ENCODE measurements at places on chromosomes 4 and X.

- DNase-seq: no peak
These were observed 121.3 kb downstream of the GPR143 start for GRCh38 chrX:9644335-9644734.

DNA sequence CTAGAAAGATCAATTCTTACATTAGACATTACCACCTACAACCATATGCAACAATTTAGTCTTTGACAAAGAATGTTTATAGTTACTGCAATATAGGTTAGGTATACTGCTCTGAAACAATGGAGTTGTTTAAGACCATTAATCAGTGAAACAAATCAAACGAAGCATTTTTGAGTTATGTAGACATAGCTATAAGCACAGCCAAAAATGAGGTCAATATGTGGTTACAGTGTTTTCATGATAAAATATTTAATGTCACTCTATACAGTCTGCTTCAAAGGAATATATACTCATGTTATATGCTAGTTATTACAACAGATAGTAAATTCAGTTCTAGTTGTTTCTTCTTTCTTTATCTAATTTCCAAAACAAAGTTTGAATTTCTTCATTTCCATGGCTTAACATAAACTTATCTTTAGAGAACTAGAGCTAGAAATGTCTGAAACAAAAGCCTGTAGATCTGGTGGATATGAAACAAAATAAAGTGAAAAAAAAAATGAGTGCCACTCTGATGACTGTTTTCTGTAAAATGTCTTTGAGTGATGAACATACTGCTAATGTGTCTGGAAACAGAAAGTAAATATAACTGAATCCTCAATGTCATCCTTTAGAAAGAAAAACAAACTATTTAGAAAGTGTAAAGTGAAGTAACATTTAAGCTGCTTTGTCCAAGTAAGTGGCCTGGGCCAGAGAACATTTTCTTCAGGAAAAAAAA lies 809.0 kb downstream of the FAT4 start:
- DNase-seq: no peak

GRCh38 chr4:69044247-69044646 lies 52.0 kb upstream of the UGT2B7 start:
- DNase-seq: no peak

- no peak for DNase-seq
These were observed 48.7 kb downstream of the CPZ start for GRCh38 chr4:8641256-8641655.

DNA sequence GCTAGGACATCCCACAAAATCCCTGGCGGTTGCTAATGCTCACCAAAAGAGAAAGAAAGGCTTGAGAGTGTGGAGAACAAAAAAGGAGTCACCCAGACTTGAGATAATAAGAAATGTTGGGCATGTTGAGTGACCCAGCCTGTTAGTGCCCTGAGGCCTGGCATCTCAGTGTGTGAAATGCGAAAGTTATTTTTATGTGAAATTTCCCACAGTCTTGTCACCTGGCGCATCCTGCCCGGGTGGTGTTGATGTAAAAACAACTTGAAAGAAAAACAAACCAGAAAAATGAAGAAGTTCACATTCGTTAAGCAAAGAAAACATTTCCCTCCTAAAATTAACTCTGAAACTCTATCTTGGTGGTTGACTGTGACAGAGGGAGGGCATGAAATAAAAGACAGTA lies 495.2 kb downstream of the MID1IP1 start:
- no peak for DNase-seq

DNA sequence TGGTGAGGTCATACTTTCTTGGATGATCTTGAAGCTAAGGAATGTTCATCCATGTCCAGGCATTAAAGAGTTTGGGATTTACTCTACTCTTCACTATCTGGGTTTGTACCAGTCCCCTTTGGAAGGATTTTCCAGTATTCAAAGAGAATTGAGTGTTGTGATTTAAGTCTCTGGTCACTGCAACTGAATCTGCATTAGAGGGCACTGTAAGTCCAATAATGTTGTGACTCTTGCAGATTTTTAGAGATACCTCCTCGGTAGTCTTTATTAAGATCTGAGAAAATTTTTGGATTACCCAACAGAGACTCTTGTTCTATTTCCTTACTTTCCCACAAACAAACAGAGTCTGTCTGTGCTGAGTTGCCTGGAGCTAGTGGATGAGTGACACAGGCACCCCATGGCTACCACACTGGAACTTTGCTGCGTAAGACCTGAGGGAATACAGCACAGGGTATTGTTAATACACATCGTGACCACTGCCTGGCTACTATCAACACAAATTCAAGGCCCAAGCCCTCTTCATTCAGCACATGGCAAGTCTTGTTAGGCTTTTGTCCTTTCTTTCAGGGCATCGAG lies 357.1 kb upstream of the KLHL4 start:
- no peak for DNase-seq

DNA sequence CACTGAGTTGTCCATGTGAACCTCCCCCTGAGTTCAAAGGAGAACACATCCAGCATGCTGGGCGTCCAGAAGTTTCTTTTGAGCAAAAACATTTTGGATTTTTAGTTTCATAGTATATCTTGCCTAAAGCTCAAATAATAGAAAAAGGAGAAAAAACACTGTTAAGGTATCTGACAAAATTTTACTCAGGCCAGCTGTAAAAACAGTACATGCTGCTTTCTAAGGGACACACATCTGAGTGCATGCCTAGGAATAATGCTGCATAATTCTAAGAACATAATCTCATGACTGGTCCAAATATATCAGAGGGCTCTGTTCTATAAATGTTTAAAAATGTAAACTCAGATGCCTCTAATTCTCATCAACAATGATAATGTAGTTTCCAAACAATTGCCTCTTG lies 561.3 kb upstream of the INTU start:
- DNase-seq: no peak

GRCh38 chr4:8400632-8401325 lies 39.7 kb downstream of the ACOX3 start:
- no peak for DNase-seq

GRCh38 chr4:14269824-14270223 lies 642.3 kb upstream of the BOD1L1 start:
- no peak for DNase-seq

DNA sequence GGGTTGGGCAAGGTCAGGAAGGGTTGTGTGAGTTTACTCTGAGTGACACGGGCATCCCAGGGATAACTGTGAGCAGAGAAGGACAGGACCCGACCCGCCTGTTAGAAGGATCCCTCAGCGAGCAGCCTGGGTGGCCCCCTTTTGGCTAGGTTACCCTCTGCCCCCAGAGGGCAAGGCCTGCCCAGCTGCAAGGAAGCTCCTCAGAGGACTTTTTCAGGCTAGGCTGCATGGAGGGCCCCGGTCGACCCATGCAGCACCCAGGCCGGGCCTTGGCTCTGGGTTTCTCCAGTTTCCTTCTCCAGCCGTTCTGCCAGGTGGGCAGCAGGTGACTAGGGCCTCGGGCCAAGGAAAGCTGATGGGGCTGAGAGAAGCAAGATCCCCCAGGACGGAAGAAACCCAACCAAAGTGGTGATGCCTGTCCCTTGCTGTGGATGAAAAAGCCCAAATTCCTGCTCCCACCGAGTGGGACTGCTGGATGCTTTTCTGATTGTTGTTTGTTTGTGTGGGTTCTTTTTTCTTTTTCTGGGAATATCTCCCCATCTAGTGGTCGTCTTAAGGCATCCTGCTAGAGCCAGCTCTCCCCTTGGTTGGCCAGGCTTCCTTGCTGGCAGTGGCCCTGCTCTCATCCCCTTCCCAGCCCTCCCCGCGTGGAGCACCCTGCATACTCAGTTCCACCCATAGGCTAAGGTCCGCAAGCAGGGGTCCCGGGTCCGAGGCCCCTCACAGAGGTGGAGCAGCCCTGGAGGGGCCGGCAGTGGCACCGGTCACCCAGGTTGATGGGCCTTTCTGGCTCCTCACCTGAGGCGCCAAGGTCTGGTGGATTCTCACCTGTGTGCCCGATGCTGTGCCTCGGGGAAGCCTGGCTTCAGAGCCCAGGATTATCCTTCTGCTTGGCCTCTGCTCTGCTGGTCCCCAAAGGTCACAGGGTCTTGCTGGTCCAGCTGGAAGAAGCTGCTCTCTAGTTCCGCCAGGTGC lies 1.8 kb downstream of the ZFP92 start:
- no peak for DNase-seq

GRCh38 chrX:97672138-97672537 lies 788.4 kb downstream of the RPA4 start:
- peak; percentile 46 for DNase-seq

DNA sequence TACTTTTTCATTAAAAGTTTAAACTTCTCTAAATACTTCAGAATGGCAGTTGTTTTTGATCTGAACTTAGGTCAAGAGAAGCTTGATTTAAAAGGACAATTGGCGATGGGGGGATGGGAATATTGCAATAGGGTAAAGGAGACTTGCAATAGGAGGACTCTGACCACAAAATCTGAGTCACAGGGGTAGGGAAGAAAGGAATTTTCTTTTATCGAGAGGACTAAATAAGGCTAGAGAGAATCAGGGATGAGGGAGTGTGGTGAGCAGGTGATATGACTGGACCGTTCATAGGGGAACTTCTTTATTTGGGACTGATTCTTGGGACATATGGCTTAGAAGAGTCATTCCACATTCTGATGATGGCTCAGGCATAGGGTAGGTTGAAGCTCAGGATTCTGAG lies 1260.2 kb downstream of the ADGRL3 start:
- no peak for DNase-seq
